Neural progenitor cell (in vitro differentiated cells): ENCODE measurements at places on chromosomes 16 and 17.

DNA sequence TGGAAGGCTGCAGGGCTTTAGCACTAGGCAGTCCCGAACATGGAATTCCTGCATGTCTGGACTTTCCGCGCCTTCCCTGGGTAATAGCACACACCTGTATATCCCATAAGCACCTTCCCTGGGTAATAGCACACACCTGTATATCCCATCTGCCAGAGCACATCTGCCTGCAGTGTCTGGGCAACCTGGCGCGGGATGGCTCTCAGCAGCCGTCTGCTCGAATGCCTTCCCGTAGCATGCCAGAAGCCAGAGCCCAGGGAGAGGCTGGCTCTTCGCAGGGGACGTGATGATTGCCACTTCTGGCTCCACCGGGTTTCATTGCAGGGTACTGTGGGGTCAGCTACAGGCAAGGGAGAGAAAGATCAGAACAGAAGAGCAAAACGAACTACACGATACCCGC, 21.3 kb downstream of the MBTPS1 start:
- no peak for DNase-seq

DNA sequence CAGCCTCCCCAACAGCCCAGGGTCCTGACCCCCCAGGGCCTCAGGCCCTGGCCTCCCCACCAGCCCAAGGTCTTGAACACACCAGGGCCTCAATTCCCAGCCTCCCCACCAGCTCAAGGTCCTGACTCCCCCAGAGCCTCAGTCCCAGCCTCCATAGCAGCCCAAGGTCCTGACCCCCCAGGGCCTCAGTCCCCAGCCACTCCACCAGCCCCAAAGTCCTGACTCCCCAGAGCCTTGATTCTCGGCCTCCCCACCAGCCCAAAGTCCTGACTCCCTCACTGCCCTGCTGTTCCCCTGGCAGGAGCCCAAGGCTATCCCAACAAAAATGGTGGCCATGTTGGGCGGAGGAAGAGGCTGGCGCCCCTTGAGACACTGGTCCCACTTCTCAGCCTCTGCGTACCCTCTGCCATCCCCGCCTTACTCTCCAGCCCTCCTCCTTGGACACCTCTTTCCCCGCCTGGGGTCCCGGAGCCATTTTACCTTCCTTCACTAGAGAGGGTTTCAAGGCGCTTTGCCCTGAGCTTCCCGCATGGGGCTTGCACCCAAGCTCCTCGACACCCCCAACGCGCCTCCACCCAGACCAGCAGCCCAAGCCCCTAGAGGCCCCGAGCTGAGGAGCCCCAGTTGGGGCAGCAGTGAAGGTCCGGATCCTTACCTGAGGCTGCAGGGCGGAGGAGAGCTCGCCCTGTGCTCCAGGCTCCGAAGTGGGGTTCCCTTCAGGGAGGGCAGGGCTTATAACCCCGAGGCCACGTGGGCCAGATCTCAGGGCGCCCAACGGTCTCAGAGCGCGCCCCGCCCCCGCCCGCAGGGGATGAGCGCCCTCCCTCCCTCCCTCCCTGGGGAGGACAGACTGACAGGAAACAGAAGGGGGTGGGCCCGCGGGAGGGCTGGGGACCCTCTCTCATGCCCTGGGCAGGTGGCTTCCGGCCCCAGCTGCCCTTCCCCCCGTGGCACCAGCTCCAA, 3.5 kb upstream of the TSPOAP1 start:
- no peak for DNase-seq

DNA sequence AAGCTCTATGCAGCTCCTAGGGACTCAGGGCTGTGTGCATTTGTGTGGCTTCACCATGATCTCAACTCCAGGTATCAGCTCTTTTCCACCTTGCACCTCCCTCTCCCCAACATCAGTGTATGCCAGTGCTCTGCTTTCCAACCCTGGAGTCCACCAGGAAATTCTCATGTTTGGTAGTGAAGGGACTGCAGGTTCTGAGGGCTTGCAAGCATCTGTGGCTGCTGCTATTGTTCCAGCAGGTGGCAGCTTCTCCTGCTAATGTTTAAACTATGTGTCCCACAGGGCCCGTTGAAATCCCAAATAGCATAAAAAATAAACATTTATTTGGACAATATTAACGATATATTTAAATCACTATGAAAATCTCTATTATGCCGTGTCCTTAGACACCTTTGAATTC, 82.0 kb downstream of the RGS9 start:
- no peak for DNase-seq

GRCh38 chr16:54808890-54809289, 121.8 kb upstream of the IRX5 start:
- no peak for DNase-seq

GRCh38 chr16:51649631-51650030, 498.6 kb upstream of the SALL1 start:
- DNase-seq, result no peak

DNA sequence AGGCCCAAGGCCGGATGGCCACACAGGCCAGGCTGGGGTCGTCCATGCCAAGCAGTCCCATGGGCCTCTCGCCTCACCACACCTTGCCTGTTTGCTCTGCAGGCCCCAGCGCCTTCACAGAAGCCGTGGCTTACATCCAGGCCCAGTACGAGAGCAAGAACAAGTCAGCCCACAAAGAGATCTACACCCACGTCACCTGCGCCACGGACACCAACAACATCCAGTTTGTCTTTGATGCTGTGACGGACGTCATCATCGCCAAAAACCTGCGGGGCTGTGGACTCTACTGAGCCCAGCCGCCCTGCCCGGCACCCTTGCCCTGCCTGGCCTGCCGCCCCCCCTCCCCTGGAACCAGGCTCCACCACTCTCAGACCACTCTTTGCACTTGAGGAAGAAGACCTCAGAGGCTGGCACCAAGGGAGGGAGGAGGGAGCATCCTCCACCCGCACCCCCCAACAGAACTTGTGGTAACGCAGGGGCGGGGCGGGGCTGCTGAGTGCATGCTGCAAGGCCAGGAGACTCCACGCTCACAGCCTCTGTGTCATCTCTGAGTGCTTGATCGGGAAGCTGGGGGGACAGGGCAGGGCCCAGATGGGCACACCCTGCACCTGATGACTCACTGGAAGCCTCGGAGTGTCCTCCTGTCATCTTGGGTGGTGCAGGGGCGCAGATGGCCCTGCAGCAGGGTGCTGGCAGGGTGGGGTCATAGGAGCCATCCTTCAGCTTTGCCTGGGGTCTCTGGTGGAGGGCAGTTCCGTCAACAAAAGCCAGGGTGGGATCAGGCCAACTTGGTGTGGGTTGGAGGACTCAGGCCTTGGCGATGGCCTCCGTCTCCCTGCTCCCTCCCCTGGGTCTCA, 81.5 kb downstream of the AMFR start:
- DNase-seq, result no peak

DNA sequence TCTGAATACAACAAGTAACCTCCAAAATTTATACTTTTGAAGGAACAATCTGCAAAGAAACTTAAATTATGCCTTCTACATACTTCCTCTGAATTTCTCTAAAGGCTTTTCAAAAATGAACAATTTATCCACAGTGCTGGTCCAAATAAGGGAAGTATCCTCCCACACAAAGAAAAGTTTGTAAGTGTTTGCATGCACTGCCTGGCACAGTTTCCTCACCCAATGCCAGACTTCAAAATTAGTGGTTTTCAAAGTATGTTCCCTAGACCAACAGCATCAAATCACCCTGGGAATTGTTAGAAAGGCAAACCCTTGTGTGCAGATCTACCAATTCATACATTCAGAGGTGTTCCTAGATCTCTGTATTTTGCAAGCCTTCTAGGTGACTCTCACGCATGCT, 82.5 kb downstream of the PCTP start:
- DNase-seq, result no peak

- DNase-seq, result no peak
Observed at GRCh38 chr17:50828508-50829170, 6.7 kb upstream of the WFIKKN2 start.

DNA sequence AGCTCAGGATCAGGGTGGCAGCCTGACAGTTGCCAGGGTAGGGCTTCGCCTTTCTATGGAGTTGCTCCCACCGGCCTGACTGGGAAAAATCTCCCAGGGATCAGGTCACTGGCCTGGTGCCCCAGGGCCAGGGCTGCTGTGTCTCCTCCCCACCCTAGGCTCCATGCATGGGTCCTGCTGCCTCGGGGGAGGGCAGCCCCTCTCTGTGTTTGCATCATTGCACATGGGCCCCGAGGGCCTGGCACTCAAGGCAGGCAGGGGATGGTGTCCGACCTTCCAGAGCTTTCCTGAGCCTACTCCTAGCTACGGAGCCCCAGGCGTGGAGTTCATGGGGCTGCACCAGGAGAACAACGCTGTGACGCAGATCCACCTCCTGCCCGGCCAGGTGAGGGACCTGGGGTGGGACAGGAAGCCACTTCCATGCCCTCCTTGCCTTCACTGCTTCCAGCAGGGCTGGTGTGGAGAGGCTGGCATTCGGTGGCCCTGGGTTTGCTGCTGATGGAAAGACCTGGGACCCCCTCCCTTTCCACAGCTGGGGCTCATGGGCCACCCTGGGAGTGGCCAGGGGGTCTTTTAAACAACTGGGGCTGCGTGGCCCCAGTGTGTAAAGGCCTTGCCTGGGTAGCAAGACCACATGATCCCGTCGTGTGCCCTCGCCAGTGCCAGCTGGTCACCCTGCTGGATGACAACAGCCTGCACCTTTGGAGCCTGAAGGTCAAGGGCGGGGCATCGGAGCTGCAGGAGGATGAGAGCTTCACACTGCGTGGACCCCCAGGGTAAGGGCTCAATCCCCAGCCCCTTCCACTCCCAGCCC, 29.5 kb upstream of the MYO15B start:
- DNase-seq, result no peak

GRCh38 chr17:83064021-83064731, 15.2 kb upstream of the METRNL start:
- DNase-seq, result no peak

DNA sequence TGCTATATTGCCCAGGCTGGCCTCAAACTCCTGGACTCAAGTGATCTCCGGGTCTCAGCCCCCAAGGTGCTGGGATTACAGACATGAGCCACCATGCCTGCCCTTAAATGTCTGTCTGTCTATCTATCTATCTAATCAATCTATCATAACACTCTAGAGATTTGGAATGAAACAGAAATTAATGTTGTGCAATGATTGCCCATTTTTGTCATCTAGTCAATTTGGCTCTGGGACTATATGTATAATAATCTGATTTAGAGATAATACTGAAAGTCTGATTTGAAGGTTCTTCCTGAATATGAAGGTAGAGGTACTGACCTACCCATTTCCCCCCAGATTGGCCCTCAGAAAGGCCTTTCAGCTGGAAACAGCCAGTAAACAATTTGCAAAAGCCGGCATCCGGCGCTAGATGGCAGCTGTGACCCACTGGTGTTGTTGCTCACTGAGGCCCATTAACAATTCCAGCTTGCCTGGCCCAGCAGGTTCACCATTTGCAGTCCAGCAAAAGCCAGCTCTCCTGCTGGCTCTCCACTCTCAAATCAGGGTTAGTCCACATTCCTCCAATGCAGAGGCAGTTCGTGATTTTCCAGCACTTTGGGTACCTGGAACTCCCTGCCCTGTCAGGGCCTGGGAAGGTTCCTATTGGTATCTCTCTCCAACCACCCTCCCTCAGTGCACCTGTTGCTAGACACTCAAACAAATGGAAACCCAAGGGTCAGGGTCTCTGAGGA, 22.9 kb upstream of the C16orf87 start:
- DNase-seq, result peak; percentile 90

DNA sequence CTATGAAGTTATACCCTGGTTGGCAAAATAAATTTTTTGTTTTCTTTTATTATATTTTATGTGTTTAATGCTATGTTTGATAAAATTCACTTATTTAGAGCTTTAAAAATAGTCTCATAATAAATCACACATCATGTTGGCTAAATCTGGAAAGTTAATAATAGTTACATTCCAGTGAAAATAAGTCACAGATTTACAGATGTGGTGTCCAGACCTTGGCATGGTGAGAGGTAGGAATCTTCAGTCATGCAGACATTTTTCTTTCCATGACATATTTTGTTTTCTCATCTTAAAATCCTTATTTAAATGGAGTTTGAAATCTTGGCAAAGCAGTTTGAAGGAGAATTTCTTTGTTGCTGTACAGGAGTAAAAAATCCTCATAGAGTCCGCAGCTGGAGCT, 48.1 kb upstream of the GOSR1 start:
- DNase-seq, result no peak

DNA sequence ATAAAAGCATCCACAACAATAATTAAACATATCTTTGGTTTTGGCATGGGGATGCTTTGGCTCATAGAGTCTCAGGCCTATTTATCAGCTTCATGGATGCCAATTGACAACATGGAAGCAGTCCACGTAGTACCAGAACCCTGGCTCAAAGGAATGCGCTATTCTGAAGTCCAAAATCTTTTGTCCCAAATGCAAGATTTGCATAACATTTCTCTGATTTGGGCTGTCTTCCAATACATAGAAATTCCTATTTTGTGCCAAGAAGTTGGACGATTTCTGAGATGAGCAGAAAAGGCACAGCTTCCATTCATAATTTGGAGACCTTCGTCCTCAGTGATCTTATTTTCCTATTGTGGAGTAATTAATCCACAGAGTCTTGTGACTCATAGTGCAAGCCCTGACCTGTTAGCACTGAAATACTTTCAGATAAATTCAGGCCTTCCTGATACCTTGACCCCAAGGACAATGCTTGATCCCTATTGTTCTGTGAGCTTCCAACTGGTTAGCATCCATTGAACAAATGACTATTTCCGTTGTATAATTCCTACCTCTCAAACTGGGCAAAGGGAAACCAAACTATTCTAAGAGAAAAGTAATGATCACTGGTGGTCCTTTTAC, 78.4 kb upstream of the CDH11 start:
- DNase-seq, result no peak

- DNase-seq, result no peak
Observed at GRCh38 chr17:8075081-8075480, 12.4 kb downstream of the ALOX12B start.

GRCh38 chr16:30853758-30854157, 40.1 kb downstream of the BCL7C start:
- DNase-seq, result no peak

- DNase-seq, result no peak
Observed at GRCh38 chr17:51580869-51581268, 320.5 kb downstream of the UTP18 start.

DNA sequence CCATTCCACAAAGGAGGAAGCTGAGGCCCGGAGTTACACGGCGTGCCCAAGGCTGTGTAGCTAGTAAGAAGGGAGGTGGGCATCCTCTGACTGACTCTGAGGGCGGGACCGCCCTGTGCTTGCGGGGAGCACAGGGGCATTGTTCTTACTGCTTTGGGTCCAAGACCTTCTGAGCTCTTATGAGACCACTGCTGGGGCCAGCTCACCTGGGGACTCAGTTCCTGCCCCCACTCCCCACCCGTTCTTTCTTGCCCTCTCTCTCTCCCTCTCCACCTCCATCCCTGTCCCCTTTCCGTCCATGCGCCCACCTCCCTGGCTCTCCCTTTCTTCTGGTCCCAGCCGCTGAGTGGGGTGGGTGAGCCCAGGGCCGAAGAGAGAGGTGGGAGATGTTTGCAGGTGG, 19.6 kb downstream of the CCR7 start:
- DNase-seq, result no peak

- DNase-seq, result peak; percentile 38
Observed at GRCh38 chr16:55543472-55543871, 23.0 kb upstream of the CAPNS2 start.
